ENCODE measurements at places on chromosomes 2 and 18. TPM values are rescaled to one million over a fixed set of nuclear protein-coding genes. Genes with fewer than 3 reads are reported as not detected.

EVX2 gene
- total RNA-seq: not detected

ANKRD30BL gene
- total RNA-seq: not detected

DARS1 gene
- 50.5 TPM for total RNA-seq

HNRNPA3 gene
- 373 TPM for total RNA-seq

RAPGEF4 gene
- 0.28 TPM for total RNA-seq

C2orf66 gene
- 0.12 TPM for total RNA-seq

LHCGR gene
- not detected for total RNA-seq

LRRC30 gene
- not detected for total RNA-seq

RND3 gene
- total RNA-seq: 44.2 TPM

INHBB gene
- 22.9 TPM for total RNA-seq
